ENCODE measurements at places on chromosomes 12 and 14.
A peak's percentile ranks its signal among the peaks of the same experiment; 100 is the strongest.

- no peak for DNase-seq
Measured at GRCh38 chr12:15092826-15093225, 120.0 kb downstream of the PDE6H start.

- DNase-seq = no peak
Measured at GRCh38 chr12:67795236-67795635, 146.7 kb downstream of the DYRK2 start.

- peak; percentile 20 for DNase-seq
Measured at GRCh38 chr12:12723681-12724420, 6.7 kb downstream of the CDKN1B start.

DNA sequence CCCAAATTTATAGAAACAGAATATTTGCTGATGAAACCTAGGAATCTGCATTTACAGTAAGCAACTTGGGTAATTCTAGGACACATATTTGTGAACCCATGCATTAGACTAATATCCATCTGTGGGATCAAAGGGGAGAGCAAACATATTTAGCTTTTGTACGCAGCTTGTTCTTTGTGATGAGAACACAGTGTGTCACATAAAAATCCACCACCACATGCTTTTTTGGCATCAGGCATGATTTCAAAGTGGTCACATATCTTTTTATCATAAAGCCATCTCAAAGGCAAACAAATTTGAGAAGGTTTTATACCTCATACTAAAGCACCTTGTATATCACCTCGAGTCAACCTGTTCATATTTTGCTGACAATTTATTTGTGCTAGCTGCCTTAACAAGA lies 15.7 kb downstream of the DNAL1 start:
- DNase-seq = no peak

DNA sequence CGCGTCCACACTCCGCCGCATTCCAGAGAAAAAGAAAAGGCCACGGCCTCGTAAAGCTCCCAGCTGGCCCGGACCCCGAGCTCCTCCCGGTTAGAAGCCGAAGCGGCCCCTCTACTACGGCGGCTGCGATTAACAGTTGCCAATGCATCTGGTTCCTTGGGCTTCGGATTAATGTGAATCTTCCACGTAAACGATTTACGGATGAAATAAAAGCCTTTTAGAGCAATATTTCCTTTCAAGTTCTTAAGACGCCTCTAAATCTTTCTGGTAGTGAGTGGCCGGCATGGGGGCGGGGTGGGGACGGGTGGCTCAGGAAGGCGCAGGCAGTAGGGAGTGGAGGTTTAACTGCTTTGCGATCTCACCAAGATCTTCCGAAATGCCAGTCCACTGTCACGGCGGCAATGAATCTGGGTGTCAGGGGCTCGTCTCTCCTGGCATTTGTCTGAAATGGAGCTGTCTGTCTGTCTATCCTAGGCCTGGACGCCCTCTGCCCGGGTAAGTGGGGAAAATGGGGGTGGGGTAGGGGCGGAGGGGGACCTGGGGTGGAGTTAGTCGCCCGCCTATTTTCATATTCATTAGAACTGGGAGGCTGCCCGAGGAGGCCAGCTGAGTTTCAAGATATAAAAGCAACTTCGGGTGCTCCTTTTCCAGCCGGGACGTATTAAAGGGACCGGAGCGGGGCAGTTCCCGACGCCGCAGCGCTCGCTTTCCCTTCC lies 413 bp upstream of the ALX1 start:
- no peak for DNase-seq

GRCh38 chr14:54625112-54625511 lies 58.2 kb downstream of the SAMD4A start:
- no peak for DNase-seq

- no peak for DNase-seq
Measured at GRCh38 chr12:88035907-88036289, 6.7 kb upstream of the C12orf50 start.

- no peak for DNase-seq
Measured at GRCh38 chr14:94936901-94937685, 167.2 kb upstream of the GSC start.

DNA sequence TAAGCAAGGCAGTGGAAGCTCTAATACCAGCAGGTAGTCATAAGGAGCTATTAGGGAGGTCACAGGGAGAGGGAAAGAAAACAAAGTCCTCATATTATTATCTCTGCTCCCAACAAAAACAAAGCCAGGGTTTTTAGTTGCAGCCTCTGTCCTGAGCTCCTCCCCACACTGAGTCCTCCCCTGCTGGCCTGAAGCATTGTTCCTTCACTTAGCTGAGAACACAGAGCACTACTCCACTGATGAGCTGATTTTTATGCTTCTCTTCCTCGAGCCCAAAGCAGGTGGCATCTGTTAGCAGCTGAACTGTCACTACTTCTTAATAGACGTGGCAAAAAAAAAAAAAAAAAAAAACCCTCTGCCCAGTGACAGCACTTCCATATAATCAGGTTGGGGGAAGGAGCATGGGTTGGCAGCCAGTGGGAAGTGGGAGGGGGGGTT lies 10.5 kb upstream of the STAC3 start:
- DNase-seq = no peak

- DNase-seq = no peak
Measured at GRCh38 chr14:101604228-101604934, 43.1 kb downstream of the DIO3 start.

GRCh38 chr12:122643207-122643805 lies 59.9 kb downstream of the HCAR2 start:
- no peak for DNase-seq
